Naive thymus-derived CD4-positive, alpha-beta T cell (primary cell): ENCODE measurements at places on chromosomes 6 and 20.

DNA sequence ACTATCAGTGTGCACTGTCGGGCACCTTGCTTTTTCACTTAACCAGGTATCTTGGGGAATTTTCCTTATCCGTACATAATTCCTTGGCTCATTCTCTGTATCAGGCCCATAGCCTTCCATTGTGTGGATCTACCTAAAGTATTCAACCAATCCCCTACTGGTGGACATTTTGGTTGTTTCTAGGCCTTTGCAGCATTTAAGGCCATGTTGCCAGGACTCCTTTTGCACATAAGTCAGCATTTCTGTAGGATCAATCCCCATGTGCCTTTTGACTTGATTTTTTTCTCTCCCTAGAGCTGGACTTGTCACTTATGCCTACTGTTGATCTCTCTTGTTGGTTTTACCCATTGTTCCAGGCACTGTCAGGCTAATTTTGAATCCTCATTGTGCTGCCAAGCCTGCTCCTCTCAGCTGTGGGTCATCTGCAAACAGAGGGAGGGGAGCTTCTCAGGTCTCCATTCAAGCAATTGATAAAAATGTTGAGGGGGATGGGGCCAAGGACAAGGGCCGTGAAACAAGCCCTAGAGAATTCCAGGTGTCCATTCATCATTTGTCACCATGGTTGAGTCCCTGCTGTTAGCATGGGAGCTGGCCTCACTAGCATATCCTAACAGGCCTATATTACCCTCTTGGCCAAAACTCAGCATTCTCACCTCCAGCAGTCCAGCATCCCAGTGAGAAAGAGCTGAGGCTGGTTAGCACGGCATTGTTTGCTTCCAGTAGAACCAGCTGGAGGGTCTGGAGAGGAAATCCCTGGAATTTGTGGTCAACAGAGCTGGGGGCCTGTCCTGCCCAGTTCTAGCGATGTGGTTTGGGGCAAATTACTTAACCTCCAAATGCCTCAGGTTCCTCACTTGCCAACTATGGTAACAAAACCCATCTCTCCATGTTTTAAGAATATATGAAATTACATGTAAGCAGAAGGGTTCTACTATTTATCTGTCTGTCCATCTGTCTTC, 178.4 kb downstream of the MRPL14 start:
- no peaks in the 10 kb centered on the region for H3K4me1 ChIP-seq
- DNase-seq: no peak
- no peak overlapping the region for H3K27ac ChIP-seq

- H3K27ac ChIP-seq: no peak overlapping the region
- no peaks in the 10 kb centered on the region for H3K36me3 ChIP-seq
- no peaks in the 10 kb centered on the region for H3K27me3 ChIP-seq
These were observed 14.2 kb downstream of the E2F3 start for GRCh38 chr6:20415712-20416454.

- H3K4me3 ChIP-seq: no peak overlapping the region
- H3K27me3 ChIP-seq: no peaks in the 10 kb centered on the region
- H3K27ac ChIP-seq: no peak overlapping the region
- DNase-seq: no peak
- H3K36me3 ChIP-seq: no peaks in the 10 kb centered on the region
- H3K4me1 ChIP-seq: no peaks in the 10 kb centered on the region
These were observed 118.2 kb downstream of the CD164 start for GRCh38 chr6:109263873-109264700.

DNA sequence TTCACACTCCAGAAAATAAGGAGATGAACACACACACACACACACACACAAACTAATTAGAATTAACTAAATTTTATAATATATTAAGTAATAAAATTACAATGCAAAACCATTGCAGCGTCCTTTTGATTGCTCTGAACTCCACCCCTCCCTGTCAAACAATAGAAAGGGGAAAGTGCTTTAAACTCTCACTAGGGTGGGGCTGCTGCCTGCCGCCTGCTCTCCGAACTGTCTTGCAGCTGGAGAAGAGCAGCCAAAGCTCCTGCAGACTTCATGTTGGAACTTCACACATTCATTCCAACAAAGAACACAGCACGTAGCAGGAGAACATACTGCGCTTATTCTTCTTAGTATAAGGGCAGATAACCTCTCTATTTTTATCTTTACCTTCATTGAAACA, 83.2 kb downstream of the GCLC start:
- H3K4me3 ChIP-seq: no peak overlapping the region
- no peak for DNase-seq
- H3K27ac ChIP-seq: no peak overlapping the region
- H3K27me3 ChIP-seq: no peaks in the 10 kb centered on the region

DNA sequence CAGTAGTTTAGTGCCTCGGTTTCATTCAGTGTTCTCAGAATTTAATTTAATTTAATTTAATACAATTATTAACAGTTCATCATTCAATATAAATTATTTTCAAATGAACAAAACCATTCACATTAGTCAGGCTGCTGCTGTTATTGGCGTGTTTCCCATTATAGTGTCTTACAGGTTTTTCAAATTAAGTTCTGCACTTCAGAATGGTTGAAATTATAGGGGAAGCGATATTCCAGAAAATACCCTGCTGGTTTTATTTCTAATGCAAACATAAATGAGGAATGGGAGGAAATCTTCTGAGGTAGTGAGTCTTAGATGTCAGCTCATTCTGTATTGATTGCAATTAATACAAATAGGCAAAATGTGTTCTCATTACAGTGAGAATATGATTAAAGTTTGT, 37.6 kb downstream of the OPN5 start:
- H3K4me3 ChIP-seq: no peak overlapping the region
- no peaks in the 10 kb centered on the region for H3K36me3 ChIP-seq
- DNase-seq: no peak
- no peaks in the 10 kb centered on the region for H3K4me1 ChIP-seq
- peaks cover 4% of the 10 kb centered on the region for H3K27me3 ChIP-seq

- no peak overlapping the region for H3K4me3 ChIP-seq
- peaks cover 5% of the 10 kb centered on the region for H3K27me3 ChIP-seq
- H3K27ac ChIP-seq: no peak overlapping the region
- no peak for DNase-seq
- H3K36me3 ChIP-seq: no peaks in the 10 kb centered on the region
These were observed 26.7 kb downstream of the TNXB start for GRCh38 chr6:32082478-32082877.

DNA sequence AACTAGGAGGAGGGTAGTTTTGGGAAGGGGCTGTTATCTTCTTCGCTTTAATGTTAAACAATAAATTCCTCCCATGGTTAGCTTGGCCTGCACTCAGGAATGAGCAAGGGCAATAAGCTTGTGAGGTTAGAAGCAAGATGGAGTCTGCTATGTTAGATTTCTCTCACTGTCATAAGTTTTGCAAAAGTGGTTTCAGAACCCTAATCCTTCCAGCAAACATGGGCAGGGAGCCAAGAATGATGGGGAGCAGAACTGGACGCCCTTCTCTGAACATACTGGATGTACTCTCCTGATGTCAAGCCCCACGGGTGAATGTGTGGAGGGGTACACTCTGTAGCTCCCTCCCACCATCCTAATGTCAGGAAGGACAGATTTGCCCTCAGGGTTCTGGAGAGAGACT, 22.3 kb downstream of the C6orf163 start:
- no peaks in the 10 kb centered on the region for H3K27me3 ChIP-seq
- DNase-seq: no peak
- no peaks in the 10 kb centered on the region for H3K36me3 ChIP-seq
- no peaks in the 10 kb centered on the region for H3K4me1 ChIP-seq
- H3K4me3 ChIP-seq: no peak overlapping the region

DNA sequence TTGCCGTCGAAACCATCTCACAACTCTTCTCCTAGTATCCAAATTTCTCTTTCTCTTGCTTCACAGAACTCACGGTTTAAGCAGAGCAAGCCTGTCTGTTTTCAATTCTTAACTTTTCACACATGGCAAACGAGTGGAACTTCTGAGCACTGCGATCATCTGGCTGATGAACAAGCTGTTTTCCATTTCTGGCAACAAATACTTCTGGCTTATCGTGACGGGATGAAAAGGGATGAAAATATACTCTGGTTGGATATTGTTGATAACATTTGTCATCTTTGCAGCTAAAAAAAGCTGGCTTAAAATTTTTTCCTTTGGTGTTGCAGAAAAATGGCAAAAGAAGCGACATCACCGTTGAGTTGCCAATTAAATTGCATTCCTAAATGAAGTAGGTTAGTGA, 515.2 kb upstream of the JARID2 start:
- no peak overlapping the region for H3K4me3 ChIP-seq
- H3K4me1 ChIP-seq: peaks cover 34% of the 10 kb centered on the region
- no peak overlapping the region for H3K27ac ChIP-seq
- no peaks in the 10 kb centered on the region for H3K27me3 ChIP-seq
- no peak for DNase-seq

DNA sequence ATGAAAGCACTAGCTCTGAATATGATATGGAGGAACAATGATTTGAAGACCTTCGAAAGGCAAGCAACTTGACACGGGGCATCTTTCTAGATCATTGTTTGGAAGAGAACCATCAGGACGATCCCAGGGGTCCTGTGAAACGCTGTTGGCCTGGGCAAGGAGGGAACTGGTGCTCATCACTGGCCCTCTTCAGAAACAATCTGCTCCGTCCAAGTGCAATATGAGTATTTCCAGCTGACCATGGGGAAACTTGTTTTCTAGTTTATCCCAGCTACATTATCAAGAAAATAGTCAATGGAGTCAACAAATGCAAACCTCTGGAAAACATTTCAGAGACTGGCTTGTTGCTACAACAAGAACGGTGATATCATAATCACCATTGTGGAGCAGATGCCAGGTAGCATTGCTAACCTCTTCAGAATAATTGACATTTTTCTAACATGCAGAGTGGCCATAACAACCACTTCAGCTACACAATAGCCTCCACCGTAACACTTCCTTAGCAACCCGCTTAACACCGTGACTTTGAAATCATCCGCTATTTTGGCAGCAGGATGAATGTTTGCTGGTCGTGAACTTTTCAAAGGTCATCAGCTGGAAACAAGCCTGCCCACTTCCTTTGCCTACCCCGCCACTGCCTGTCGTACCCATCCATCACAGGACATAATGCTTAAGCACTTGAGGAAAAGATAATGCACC, 112.0 kb upstream of the PDE10A start:
- DNase-seq: no peak
- no peaks in the 10 kb centered on the region for H3K36me3 ChIP-seq
- no peak overlapping the region for H3K4me3 ChIP-seq
- H3K27me3 ChIP-seq: no peaks in the 10 kb centered on the region
- H3K4me1 ChIP-seq: no peaks in the 10 kb centered on the region
- no peak overlapping the region for H3K27ac ChIP-seq

DNA sequence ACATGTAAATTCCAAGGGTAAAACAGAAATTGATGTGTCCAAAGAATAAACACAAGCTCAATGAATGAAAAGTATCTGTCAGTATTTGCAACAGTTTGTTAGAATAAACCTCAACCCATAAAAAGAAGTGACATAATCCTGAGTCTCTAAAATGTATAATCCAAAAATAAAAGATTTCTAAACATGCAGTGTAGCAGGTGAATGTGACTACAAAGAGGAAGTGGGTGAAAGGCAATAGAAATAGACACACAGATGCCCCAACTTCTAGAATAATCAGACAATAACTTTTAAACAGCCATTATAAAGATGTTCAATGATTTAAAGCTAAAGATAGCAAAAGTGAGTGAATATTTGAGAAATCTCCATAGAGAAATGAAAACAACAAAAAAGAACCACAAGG, 1009.2 kb upstream of the GJE1 start:
- H3K36me3 ChIP-seq: no peaks in the 10 kb centered on the region
- H3K27me3 ChIP-seq: no peaks in the 10 kb centered on the region
- H3K27ac ChIP-seq: no peak overlapping the region
- no peaks in the 10 kb centered on the region for H3K4me1 ChIP-seq

GRCh38 chr6:71139249-71139648, 149.4 kb upstream of the OGFRL1 start:
- H3K4me3 ChIP-seq: no peak overlapping the region
- no peak for DNase-seq
- H3K36me3 ChIP-seq: no peaks in the 10 kb centered on the region
- no peaks in the 10 kb centered on the region for H3K4me1 ChIP-seq
- H3K27ac ChIP-seq: no peak overlapping the region
- no peaks in the 10 kb centered on the region for H3K27me3 ChIP-seq

GRCh38 chr6:96505363-96505762, 16.2 kb upstream of the UFL1 start:
- DNase-seq: no peak
- no peak overlapping the region for H3K4me3 ChIP-seq
- peaks cover 4% of the 10 kb centered on the region for H3K36me3 ChIP-seq
- H3K27ac ChIP-seq: no peak overlapping the region
- peaks cover 8% of the 10 kb centered on the region for H3K4me1 ChIP-seq

- H3K27me3 ChIP-seq: peaks cover 4% of the 10 kb centered on the region
- no peak for DNase-seq
- H3K27ac ChIP-seq: no peak overlapping the region
These were observed 24.6 kb upstream of the TAAR1 start for GRCh38 chr6:132683543-132683942.

- H3K4me3 ChIP-seq: no peak overlapping the region
- H3K27me3 ChIP-seq: no peaks in the 10 kb centered on the region
- no peaks in the 10 kb centered on the region for H3K36me3 ChIP-seq
- H3K4me1 ChIP-seq: no peaks in the 10 kb centered on the region
- DNase-seq: no peak
- H3K27ac ChIP-seq: no peak overlapping the region
These were observed 71.3 kb downstream of the SULF2 start for GRCh38 chr20:47713878-47714450.
